ENCODE measurements at places on chromosomes 12 and 14.

- peak; percentile 42 for DNase-seq
These were observed 104.0 kb downstream of the GPR135 start for GRCh38 chr14:59360923-59361794.

- no peak for DNase-seq
These were observed 43.1 kb downstream of the HMGA2 start for GRCh38 chr12:65867394-65867793.

- DNase-seq = no peak
These were observed 121.9 kb upstream of the SLC38A2 start for GRCh38 chr12:46494424-46494823.

- DNase-seq = no peak
These were observed 844 bp upstream of the IPO4 start for GRCh38 chr14:24189460-24189859.
